IMR-90 (cell line): ENCODE measurements at places on chromosomes 16 and 17. TPM values are rescaled to one million over a fixed set of nuclear protein-coding genes. Genes with fewer than 3 reads are reported as not detected.
A peak's percentile ranks its signal among the peaks of the same experiment; 100 is the strongest.

The KRTAP9-4 gene
- total RNA-seq = not detected in 2 replicates

DNA sequence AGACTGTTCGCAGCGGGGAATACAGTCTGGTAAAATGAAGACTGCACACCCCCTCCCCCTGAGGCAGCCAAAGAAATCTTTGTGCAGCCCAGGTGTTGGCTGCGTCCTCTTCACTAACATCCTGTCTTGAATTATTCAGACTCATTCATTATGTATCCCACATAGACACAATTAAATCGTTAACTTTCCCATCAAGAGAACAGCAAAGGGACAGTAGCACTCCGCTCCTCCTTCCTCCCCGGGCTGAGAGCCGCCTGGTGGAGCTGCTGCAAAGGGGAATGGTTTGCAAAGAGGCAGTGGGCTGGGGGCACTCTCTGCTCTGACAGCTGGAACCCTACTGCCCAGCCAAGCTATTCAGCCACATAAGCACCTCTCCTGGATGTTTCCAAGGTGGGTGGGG is 290.0 kb upstream of the SOX9 start:
- H3K27me3 ChIP-seq = peaks cover 3% of the 10 kb centered on the region; the same call in 1 of the 2 replicates
- no peak overlapping the region for H3K4me3 ChIP-seq
- no peak for DNase-seq
- H3K27ac ChIP-seq = no peak overlapping the region
- no peaks in the 10 kb centered on the region for H3K36me3 ChIP-seq

DNA sequence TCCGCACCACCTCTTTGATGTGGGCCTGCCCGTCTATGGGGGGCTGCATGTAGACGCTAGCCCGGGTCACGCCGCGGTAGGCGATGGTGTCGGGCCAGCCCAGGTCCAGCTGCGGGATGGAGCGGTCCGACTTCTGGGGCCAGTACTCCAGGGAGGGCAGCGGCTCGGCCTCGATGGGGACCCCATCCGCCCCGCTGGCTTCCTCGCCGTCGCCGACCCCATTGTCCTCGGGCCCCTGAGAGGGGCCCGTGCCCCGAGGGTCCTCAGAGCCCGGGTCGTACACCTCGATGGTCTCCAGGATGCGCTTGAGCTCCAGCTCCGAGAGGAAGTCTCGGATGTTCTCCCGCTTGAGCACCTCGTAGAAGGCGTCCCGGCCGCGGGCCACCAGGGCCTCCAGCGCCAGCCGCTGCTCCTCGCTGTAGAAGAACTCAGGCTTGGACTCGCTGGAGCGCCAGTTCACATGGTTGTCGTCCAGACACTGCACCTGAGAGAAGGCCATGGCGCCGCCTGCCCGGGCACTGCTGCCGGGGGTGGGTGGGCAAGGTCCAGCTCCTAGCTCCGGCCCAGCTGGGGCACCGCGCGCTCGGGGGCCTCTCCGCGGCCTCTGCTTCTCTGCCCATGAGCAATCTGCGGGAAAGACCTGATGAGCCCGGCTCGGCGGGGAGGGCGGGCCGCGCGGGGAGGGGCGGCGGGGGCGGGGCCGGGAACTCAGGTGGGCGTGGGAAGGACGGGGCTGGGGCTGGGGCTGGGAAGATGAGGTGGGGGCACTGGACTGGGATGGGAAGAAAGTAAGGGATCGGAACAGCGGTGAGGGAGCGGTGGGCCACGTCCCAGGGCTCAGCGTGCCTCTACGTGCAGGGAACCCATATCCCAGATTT is 782 bp downstream of the FAM83G start:
- H3K4me3 ChIP-seq = peak overlapping the region; percentile 71
- DNase-seq = peak; percentile 15
- no peaks in the 10 kb centered on the region for H3K27me3 ChIP-seq
- peaks cover 31% of the 10 kb centered on the region for H3K4me1 ChIP-seq
- peaks cover 2% of the 10 kb centered on the region; the same call in 1 of the 2 replicates for H3K36me3 ChIP-seq

- H3K27ac ChIP-seq = no peak overlapping the region
- DNase-seq = no peak
- H3K36me3 ChIP-seq = no peaks in the 10 kb centered on the region
- H3K4me3 ChIP-seq = no peak overlapping the region
These were observed 8.1 kb downstream of the ZP2 start for GRCh38 chr16:21203155-21203797.
